Tibial artery (tissue), 4 donors: ENCODE measurements at places on chromosomes 12 and 14.

GRCh38 chr12:31517994-31518393, 72.9 kb downstream of the DENND5B start:
- H3K4me3 ChIP-seq = no peak overlapping the region
- no peaks in the 10 kb centered on the region for H3K36me3 ChIP-seq
- H3K27me3 ChIP-seq = no peaks in the 10 kb centered on the region
- no peak for DNase-seq
- H3K27ac ChIP-seq = peak overlapping the region; percentile 17
- H3K4me1 ChIP-seq = peaks cover 20% of the 10 kb centered on the region

- no peaks in the 10 kb centered on the region for H3K36me3 ChIP-seq
- no peak overlapping the region for H3K4me3 ChIP-seq
Measured at GRCh38 chr14:78627114-78627513, 456.9 kb downstream of the NRXN3 start.

GRCh38 chr14:83208341-83208740, 1674.7 kb upstream of the SEL1L start:
- no peaks in the 10 kb centered on the region for H3K27me3 ChIP-seq
- H3K27ac ChIP-seq = no peak overlapping the region
- H3K4me1 ChIP-seq = no peaks in the 10 kb centered on the region
- no peak overlapping the region for H3K4me3 ChIP-seq

DNA sequence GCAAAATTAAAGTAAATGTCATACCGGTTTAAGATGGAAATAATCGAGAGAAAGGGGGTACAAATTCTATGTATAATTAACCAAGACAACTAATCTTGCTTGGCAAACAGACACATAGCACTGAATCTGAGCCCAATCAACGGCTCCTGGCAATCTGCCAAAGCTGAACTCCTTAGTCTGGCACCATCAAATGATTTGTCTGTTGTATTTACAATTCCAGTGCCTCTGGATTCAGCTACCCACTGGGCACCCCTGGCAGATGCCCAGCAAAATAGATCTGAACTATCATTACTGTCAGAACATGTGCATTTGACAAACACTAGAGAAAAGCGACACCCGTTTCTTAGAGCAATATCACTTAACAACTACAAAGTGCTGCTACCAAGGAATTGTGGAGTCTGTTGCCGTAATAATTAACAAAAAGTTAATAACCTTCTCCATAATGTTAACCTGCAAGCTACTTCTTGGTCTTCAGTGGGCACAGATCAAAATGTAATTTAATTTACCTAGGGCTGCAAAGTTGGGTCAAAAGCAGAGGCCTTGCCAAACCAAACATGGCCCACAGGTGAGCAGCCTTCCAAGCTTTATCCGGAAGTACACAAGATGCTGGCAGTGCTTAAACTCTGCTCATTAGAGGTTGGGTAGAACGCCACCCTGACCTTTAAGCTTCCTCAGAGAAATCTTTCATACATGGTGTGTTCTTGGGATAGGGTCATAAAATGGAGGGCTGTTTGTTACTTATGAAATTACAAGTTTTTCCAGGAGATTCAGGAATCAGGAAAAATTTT, 7.6 kb downstream of the EGLN3 start:
- H3K36me3 ChIP-seq = no peaks in the 10 kb centered on the region
- DNase-seq = no peak
- H3K4me1 ChIP-seq = peaks cover 22% of the 10 kb centered on the region
- H3K27me3 ChIP-seq = no peaks in the 10 kb centered on the region
- H3K27ac ChIP-seq = no peak overlapping the region
- no peak overlapping the region for H3K4me3 ChIP-seq

- H3K27me3 ChIP-seq = no peaks in the 10 kb centered on the region
- H3K4me3 ChIP-seq = no peak overlapping the region
Measured at GRCh38 chr12:90209029-90209428, 500.4 kb upstream of the ATP2B1 start.

GRCh38 chr12:54127538-54128259, 61.1 kb downstream of the SMUG1 start:
- peaks cover 22% of the 10 kb centered on the region for H3K4me1 ChIP-seq
- no peaks in the 10 kb centered on the region for H3K36me3 ChIP-seq
- H3K27me3 ChIP-seq = no peaks in the 10 kb centered on the region
- peak overlapping the region; percentile 73 for H3K4me3 ChIP-seq
- H3K27ac ChIP-seq = peak overlapping the region; percentile 96
- DNase-seq = no peak

DNA sequence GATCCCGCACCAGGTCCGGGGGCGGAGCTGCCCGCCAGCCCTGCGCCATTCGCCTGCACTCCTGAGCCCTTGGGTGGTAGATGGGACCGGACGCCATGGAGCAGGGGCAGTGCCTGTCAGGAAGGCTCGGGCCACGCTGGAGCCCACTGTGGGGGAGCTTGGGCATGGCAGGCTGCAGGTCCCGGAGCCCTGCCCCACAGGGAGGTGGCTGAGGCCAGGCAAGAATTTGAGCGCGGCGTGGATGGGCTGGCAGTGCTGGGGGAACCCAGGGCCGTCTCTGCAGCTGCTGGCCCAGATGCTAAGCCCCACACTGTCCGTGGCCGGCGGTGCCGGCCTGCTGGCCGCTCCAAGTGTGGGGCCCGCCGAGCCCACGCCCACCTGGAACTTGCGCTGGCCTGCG, 260.0 kb downstream of the NPAS3 start:
- no peak for DNase-seq
- H3K27me3 ChIP-seq = no peaks in the 10 kb centered on the region

DNA sequence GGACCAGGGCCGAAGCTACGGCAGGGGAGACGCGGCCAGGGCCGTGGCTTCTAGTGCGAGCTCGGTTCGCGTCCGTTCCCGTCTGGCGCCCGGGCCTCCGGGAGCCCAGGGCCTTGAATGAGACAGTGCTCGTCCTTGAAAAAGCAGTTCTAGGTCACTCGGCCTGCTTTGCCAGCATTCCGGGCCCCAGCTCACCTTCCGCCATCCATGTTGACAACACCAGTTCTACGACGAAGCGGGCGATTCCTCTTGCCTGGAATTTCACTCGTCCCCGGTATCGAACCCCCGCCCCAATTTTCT, 4.5 kb downstream of the OR10AD1 start:
- H3K27ac ChIP-seq = peak overlapping the region; percentile 88
- peak overlapping the region; percentile 71 for H3K4me3 ChIP-seq
- H3K27me3 ChIP-seq = no peaks in the 10 kb centered on the region
- no peaks in the 10 kb centered on the region for H3K36me3 ChIP-seq
- H3K4me1 ChIP-seq = peaks cover 17% of the 10 kb centered on the region

- no peaks in the 10 kb centered on the region for H3K27me3 ChIP-seq
- peaks cover 56% of the 10 kb centered on the region for H3K36me3 ChIP-seq
- no peak overlapping the region for H3K27ac ChIP-seq
- peak; percentile 59 for DNase-seq
- no peaks in the 10 kb centered on the region for H3K4me1 ChIP-seq
- H3K4me3 ChIP-seq = no peak overlapping the region
Measured at GRCh38 chr12:2501464-2502191, 293.1 kb upstream of the FKBP4 start.

DNA sequence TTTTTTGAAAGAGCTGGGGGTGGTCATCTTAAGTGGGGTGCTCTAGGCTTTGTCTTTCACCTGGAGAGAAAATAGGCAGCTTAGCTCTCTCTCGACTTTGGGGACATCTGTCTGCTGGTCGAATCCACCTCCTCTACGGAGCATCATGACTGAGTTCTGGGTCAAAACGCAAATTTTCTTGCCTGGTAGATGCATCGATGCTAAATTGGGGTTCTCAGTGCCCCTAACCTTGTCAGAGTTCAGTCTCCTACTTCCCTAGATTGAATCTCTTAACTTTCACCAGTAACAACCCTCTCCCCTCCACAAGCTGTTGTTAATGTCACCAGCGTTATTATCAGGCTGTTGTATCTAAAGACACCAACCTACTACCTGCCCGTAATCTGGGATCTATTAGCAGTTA, 682 bp downstream of the FLRT2 start:
- H3K27me3 ChIP-seq = peaks cover 41% of the 10 kb centered on the region
- H3K27ac ChIP-seq = peak overlapping the region; percentile 56
- H3K4me3 ChIP-seq = peak overlapping the region; percentile 71
- H3K4me1 ChIP-seq = peaks cover 43% of the 10 kb centered on the region
- H3K36me3 ChIP-seq = no peaks in the 10 kb centered on the region

GRCh38 chr12:40104461-40105264, 1.2 kb downstream of the SLC2A13 start:
- peak overlapping the region; percentile 98 for H3K4me3 ChIP-seq
- H3K4me1 ChIP-seq = no peaks in the 10 kb centered on the region
- no peak for DNase-seq
- peaks cover 5% of the 10 kb centered on the region for H3K27me3 ChIP-seq
- H3K36me3 ChIP-seq = no peaks in the 10 kb centered on the region

- DNase-seq = no peak
- H3K36me3 ChIP-seq = no peaks in the 10 kb centered on the region
- H3K27ac ChIP-seq = no peak overlapping the region
Measured at GRCh38 chr12:66549050-66549389, 129.9 kb downstream of the GRIP1 start.

DNA sequence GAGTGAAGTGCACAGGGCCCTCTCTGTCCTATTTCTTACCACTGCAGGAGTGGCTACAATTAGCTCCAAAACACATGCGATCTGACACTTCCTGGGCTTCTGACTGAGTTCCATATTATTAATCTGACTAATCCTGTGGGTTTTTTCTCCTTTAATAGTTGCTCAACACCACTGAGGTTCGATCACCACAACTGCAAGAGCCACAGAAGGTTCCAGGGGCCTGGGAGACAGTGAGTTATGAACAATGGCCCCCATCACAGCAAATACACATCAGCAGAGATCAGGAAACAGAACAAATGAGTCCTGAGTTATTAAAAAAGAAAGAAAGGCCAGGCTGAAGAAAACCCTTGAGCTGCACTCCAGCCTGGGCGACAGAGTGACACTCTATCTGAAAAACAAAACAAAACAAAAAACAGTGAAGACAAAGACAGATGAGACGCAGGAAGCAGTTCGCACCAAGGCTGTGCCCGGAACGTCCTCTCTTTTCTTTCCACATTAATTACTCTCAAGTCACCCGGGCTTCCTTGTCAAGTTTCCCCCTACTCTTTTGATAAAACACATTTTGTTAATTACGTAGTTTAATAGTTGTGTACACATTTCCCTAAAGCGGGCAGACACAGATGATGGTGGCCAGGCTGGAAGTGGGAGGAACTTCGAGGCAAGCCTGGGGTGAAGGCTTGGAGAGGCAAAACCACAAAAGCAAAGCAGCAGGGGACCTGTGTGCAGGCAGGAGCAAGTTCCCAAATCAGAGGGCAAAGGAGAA, 42.7 kb downstream of the CDC42BPB start:
- DNase-seq = no peak
- H3K4me3 ChIP-seq = no peak overlapping the region
- no peak overlapping the region for H3K27ac ChIP-seq
- peaks cover 44% of the 10 kb centered on the region for H3K4me1 ChIP-seq
- H3K36me3 ChIP-seq = no peaks in the 10 kb centered on the region
- no peaks in the 10 kb centered on the region for H3K27me3 ChIP-seq
